ENCODE measurements at places on chromosomes 5 and 9.

DNA sequence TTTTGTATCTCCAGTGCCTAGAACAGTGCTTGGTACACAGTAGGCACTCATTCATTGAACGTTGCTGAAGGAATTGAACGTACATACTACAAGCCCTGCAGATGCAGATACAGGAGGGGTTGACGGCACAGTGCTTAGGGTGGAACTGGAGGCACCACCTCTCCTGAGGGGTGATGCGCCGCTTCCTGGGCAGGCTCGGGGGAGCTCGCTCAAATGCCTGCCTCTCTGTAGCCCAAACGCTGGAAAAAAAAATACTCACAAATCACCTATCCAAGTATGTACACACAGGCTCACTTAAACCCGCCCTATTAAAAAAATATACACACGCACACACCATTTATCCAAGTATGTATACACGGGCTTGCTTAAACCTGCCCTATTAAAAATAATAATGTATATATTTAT is 536 bp upstream of the COMMD10 start:
- DNase-seq = no peak

- no peak for DNase-seq
Observed at GRCh38 chr5:12080761-12081160, 176.5 kb upstream of the CTNND2 start.

DNA sequence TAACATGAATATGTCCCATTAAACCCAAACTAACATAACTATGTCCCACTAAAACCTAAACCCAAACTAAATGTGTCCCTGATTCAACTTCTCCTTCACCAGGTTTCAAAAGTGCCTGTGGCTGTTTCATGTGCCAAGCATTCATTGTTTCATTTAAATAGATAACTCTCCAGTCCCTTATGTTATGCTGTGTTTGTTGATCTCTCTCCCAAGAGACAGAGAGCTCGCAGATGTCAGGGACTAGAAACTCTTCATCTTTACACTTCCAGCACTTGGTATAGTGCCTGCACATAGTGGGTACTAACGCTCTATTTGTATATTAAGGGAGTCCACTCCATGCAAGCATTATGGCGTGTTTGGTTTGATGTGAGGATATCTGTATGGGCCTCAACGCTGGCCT is 118.0 kb downstream of the GPBP1 start:
- DNase-seq = no peak

DNA sequence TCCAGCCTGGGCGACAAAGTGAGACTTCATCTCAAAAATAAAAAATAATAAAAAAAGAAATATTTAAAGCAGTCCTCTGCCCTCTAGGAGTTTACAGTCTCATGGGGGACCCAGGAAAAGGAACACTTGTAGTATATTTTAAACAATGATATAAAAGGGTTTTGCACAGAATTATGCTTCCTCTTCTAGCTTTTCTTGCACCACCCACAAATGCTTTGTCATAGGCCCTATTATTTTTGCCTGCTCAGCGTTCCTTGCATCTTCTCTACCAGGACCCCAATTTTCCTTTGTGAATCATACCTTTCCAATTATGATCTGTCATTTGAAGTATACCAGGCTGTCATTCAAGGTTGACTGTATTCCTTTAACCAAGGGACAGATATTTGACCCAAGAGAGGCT is 164.8 kb upstream of the CDKN2B start:
- DNase-seq = no peak

DNA sequence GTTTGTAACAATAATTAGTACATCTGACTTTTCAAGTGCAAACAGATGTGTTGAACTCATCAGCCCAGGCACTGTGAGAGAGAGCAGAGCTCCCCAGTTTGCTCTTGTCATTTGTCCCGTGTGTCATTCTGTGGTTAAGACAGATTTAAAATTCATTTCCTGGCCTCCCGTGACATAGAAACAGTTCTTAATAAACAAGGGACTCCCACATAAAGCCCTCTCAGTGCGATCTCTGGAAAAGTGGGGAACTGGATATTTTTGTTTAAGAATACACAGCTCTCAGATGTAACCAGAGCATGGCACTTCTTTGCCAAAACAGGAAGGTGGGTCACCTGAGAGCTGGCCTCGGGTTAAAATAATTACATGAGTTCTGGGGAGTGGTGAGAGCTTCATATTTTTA is 58.6 kb downstream of the PRKACG start:
- DNase-seq = no peak

GRCh38 chr5:143227301-143227700 is 176.2 kb downstream of the NR3C1 start:
- no peak for DNase-seq

DNA sequence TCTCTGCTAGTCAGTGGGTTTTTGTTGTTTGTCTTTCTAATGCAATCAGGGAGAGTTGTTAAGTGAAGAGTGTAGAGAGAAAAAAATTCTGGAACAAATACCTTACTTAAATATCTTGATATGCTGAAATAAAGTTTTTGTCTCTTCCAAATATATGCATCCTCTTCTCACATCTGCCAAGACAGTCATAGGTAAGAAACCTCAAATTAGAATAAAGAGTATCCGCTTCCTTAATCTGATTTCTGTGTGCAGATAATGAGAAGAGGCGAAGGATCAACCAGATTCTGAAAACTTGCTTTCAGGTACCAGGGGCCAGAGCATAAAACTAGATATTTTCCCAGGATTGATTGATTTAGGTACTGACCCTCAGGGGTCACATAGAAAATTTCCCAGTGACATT is 11.3 kb upstream of the IL6ST start:
- DNase-seq = no peak

GRCh38 chr9:80811003-80811402 is 878.3 kb downstream of the TLE1 start:
- DNase-seq = no peak

DNA sequence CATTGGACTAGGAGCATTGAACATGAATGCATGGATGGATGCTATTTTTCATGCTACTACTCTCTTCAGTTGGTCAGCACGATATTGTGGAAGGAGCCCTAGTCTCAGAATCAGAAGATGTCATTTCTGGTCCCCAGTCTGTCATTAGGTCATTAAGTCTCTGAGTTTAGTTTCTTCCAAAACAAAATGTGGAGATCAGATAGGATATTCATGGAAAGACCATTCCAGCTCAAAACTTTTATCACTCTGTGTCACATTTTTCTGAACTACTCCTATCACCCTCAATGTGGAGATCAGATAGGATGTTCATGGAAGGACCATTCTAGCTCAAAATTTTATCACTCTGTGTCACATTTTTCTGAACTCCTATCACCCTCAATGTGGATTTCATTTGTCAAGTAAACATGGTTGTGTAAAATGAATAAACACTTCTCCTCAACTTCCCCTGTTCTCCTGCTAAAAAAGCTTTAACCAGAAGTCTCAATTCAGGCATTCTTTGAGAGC is 296.8 kb downstream of the MRPS30 start:
- no peak for DNase-seq

DNA sequence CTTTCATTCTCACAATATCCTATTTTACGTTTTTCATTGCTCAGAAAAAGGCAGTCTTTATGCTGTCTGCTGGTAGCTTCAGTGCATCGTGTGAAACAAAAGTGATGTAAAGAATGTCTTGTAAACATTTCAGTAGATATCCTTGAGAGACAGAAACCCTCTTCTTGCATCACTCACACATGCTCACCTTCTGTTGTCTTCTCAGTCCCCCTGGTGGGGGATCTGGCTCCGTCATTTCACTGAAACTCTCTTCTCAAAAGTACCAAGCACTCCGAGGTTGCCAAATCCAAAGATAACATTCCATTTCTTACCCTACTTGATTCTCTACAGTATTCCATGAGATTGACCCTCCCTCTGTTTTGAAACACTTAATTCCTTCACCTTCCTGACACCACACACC is 46.1 kb upstream of the PCA3 start:
- no peak for DNase-seq

- no peak for DNase-seq
Observed at GRCh38 chr5:59204114-59204897, 621.4 kb downstream of the RAB3C start.

DNA sequence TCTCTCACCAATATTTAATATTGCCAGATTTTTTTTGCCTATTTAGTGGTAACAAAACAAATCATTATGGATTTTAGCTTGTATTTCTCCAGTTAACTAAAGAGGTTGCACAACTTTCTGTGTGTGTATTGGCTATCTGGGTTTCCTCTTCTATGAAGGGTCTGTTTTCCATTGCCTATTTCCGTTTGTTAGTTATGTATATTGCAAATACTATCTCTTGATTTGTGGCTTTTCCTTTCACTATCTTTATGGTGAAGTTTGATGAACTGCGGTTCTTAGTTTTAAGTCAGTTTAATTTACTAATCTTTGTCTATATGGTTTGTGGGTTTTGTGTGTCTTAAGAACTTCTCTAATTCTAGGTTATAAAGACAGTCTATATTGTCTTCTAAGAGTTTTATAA is 136.3 kb downstream of the CEP120 start:
- DNase-seq = no peak

- DNase-seq = no peak
Observed at GRCh38 chr5:164597293-164597900, 1092.0 kb downstream of the MAT2B start.

DNA sequence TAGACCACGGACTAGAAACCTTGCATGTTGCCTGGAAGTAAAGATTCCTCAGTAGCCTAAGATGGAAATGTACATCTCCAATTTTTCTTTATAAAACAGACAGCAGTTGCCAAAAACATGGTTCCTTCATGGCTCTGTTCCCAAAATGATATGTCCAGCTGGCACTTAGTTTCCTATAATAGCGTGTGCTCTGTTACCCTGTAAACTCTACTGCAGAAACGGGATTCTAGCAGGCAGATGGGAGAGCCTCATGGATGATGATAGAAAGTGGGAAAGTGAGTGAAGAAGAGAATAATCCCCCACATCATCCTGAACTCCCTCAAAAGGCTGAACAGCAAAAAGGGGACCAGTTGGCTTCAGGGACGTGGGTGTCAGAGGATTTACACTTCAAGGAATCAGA is 118.2 kb downstream of the FRMD3 start:
- DNase-seq = no peak

DNA sequence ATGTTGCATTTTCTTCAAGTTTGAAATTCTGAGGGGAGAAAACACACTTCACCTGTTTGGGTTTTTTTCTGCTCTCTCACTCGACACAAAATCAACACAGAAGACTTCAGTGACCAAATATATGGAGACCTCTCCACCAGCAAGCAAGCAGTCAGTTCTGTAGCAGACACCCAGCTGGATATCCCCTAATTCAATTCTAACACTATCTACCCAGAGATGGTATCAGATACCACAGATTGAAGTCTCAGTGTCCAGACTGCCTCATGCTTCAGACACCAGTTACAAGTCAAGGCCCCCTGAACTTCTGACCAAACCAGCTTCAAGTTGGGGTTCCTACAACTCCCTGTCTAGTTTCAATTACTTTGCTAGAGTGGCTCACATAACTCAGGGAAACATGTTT is 97.8 kb downstream of the INVS start:
- DNase-seq = no peak

DNA sequence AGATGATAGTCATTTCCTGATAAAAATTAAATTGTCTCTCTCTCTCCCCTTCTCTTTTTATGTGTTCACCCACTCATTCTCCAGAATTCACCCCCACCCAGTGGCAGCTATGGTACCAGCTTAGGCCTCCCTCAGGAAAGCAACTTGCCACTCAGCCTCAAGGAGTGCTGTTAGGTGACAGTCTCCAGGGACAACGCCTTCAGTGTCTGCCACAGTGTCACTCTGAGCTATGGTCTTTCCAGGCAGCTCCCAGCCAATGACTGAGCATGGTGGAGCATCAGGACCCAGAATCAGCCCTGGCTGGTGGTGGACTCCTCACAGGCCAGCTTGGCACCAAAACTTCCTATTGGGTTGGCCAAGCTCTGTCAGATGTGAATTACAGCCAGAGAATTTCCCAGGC is 140.9 kb upstream of the PIK3R1 start:
- DNase-seq = no peak

- no peak for DNase-seq
Observed at GRCh38 chr9:26850995-26851394, 41.6 kb downstream of the CAAP1 start.

GRCh38 chr5:11642438-11642837 is 261.8 kb downstream of the CTNND2 start:
- no peak for DNase-seq

DNA sequence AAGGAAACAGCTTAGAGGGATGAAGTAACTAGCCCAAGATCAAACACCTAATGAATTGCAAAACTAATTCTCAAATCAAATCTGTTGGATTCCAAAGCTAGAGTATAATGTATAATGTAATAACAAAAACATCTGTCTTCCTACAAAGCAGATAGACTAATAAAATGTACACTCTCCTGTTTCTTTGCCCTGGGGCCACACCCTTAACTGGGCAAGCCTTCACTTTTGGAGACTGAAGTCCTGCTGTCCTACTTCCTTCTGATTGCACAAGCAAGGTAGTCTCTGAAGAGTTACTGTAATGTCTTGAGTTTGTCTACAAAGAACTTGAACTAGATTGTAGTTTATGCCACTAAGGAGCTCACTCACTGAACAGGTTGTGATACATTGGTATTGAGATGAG is 2.5 kb downstream of the TTC1 start:
- DNase-seq = no peak

DNA sequence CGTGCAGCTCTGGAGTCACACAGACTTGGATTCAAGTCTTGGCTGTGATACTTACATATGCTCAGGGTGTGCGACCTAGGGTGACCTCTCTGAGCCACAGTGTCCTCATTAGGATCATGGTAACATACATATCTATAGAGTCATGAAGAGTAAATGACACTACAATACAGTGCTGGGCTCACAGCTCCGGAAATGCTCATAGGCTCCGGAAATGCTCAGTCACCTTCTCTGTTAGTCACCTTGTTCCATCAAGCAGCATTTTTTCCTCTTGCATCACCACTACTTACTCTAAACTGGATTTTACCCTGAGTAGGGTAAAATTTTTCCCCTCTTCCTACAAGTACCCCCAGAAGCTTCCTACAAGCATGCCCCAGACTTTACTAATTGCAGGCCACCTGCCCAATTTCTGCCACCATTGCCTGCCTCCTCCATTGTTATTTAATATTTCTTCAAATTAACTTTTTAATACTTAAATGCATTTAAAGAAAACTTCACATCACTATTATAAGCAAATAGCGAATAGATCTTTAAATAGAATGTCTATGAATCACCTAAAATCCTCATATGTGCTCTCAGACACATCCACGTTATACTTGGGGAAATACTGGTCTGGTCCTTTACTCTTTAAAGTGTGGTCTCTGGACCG is 147.6 kb upstream of the SPRY4 start:
- peak; percentile 25 for DNase-seq

- no peak for DNase-seq
Observed at GRCh38 chr5:107964722-107965121, 294.0 kb upstream of the EFNA5 start.

DNA sequence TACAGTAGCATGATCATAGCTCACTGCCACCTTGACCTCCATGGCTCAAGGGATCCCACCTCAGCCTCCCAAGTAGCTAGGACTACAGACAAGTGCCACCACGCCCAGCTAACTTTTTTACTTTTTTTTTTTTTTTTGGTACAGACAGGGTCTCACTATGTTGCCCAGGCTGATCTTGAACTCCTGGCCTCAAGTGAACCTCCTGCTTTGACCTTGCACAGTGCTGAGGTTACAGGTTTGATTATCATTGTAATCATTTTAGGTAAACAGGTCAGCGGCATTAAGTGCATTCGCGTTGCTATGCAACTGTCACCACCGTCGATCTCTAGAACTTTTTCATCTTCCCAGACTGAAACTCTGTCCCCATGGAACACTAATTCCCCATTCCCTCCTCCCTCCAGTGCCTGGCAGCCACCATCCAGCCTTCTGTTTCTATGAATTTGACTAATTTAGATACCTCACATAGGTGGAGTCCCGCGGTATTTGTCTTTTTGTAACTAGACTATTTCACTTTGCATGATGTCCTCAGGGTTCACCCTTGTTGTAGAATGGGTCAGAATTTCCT is 5.8 kb upstream of the CARD19 start:
- DNase-seq = no peak
